Suprapubic skin (tissue), 4 donors: ENCODE measurements at places on chromosomes 16 and 17.

- DNase-seq, result no peak
Observed at GRCh38 chr17:79920751-79921410, 81.6 kb upstream of the CBX4 start.

- DNase-seq, result no peak
Observed at GRCh38 chr17:1180958-1181752, 1.4 kb upstream of the ABR start.

DNA sequence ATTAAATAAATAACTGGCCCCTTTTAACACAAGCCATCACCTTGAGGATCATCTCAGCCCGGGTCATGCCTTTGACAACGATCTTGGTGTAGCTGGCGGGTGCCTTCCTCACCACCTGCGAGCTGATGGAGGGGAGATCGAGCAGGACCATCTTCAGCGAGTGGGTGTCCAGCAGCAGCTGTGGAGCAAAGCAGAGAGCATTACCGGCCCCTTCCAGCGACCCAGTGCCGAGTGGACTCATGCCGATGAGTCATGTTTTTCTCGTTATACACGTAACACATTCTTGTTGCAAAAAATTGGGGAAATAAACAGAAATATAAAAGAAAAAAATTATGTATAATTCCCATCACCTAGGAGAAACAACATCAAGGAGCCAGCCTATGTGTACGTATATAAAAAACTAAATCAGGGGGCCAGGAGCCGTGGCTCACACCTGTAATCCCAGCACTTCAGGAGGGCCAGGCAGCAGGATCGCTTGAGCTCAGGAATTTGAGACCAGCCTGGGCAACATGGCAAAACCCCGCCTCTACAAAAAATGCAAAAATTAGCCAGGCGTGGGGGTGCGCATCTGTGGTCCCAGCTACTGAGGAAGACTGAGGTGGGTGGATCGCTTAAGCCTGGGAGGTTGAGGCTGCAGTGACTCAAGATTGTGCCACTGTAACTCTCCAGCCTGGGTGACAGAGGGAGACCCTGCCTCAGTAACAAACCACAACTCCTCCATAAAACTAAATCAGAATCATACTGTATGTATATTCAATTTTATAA is 169.1 kb upstream of the RPH3AL start:
- no peak for DNase-seq

DNA sequence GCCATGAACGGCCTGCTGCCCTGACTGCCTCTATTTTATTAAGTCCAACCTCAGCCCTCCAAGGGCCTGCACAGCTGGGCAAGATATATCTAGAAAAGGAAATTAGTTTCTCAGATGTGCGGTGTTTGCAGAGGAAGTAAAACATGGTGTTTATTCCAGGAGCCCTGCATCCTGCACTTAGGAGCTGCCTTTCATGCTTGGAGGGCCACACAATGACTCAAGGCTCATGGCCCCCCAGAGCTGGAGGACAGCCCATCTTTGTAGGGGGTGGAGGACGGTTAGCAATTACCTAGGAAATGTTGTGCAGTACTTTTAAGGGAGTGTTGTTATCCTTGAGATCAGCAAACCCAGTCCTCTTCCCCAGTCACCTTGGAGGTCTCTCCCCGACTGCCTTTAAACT is 80.5 kb downstream of the COPRS start:
- no peak for DNase-seq

GRCh38 chr17:64398320-64398719 is 7.7 kb upstream of the PECAM1 start:
- DNase-seq, result no peak

DNA sequence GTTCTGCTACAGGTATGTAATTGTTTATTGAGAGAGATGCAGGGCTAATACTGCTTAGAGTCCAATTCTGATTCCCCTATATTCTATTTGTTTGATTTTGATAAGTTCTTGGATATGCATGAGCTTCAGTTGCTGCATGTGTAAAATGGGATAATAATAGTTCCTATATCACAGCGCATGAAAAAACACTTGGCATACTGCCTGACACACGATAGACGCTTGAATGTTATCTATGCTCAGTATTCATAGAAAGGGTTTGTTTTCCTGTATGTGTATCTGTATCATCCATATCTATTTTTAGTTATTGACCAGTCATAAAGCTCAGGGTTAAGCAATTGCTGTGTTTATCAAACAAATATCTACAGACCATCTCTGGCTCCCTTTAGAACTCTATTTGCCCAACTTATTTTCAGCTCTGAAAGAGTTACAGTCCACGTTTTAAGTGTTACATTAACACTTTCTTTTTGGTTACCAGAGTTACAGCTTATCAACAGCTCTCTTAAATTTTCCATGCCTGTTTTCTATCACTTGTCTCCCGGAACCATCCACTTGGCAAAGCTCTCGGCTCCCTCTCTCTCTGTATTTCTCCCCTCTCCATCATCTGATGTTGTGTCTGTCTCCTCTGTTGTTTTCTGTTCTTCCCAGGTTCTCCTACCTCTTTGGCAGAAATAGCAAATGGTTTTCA is 334.8 kb downstream of the CBLN1 start:
- DNase-seq, result no peak

GRCh38 chr16:30546115-30546514 is 11.5 kb upstream of the ZNF747 start:
- no peak for DNase-seq

GRCh38 chr16:50268352-50268751 is 2.0 kb downstream of the ADCY7 start:
- no peak for DNase-seq

GRCh38 chr16:3654249-3654991 is at the start of gene DNASE1:
TSS of gene DNASE1 (plus strand) at chr16:3654691. CDS start at chr16:3655374, 683 bp downstream.
- peak; percentile 69 for DNase-seq

DNA sequence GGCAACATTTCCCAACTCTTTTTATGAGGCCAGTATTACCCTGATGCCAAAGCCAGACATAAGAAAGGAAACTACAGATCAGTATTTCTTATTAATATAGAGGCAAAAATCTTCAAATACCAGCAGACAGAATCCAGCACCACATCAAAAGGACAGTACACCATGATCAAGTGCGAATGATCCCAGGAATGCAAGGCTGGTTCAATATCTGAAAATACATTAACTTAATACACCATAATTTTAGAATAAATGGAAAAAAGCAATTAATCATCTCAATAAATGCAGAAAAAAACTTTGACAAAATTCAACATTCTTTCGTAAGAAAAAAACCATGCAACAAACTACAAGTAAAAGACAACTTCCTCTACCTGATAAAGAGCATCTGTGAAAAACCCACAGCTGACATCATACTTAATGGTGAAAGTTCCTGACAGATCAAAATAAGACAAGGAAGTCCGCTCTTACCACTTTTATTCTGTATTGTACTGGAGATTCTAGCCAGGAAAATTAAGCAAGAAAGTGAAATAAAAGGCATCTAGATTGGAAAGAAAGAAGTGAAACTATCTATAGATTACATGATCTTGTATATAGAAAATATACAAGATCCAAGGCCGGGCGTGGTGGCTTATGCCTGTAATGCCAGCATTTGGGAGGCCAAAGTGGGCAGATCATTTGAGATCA is 26.4 kb upstream of the MAPK3 start:
- no peak for DNase-seq

GRCh38 chr17:35287286-35287811 is 44.5 kb downstream of the SLFN5 start:
- DNase-seq, result no peak

DNA sequence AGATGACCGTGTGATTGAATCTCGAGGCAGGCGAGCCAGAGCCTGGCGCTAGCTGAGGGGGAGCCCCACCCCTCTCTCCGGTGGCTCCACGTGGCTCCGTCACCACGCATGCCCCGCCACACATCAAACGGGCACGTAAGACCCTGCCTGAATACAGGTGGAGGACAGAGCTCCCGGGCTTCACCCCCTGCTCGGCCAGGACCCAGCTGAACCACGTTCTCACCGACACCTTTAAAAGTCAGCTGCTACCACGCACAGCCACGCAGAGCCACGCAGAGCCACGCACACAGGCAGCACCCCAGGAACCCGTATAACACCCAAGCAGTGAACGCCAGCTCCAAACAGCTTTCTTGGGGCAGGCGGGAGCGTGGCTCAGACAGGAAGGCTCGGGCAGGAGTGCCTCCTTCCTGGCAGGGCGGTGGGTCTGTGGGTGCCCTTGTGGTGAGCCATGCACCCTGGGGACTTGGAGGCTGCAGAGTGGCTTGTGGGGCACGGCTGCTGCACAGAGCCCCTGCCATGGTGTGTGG is 4.4 kb downstream of the TMEM204 start:
- no peak for DNase-seq

DNA sequence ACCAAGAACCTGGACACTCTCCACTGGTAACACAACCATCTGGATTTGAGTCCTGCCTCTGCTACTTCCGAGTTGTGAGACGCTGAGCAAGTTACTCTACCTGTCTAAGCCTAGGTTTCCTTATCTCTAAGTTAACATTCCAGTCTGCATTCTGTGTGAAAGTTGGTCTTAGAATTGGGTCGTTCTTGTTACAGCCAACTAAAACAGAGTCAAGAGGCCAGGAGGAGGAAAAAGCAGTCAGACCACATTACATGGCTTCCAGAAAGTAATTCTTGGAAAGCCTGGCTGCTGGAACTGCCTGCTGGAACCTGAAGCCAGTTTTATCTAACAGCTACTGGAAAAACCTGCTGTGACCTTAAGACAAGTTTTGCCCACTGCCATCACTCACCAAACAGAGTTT is 38.4 kb upstream of the XYLT1 start:
- no peak for DNase-seq

DNA sequence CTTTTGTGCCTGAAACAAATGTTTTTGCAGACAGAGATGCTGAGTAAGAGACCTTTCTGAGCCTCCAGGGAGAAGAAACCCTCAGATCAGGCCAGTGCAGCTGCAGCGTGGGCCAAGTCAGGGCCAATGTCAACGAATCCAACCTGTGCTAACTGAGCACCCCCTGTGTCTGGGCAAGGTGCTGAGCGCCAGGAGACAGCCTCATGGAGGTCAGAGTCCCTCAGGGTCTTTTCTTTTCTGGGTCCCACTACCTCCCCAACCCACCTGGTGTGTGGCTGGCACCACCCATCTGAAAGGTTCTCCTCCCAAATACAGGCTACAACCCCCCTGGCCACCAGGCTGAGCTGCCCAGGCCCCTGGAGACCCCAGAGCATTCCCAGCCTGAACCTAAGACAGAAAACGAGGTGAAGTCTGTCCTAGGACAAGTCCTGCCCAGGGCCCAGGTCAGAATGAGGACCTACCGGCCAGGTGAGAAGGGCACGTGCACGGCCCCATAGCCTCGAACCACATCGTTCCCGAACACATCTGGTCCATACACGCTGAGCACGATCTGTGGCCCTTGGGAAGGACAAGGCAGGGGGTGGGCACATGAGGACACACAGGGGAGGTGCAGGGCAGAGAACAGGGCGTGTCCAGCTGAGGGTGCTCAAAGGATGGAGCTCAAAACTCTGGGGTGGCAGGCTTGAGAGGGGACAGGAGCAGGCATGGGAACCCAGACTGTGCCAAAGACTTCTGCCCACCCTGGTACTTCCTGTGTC is 15.0 kb downstream of the B9D1 start:
- peak; percentile 62 for DNase-seq

DNA sequence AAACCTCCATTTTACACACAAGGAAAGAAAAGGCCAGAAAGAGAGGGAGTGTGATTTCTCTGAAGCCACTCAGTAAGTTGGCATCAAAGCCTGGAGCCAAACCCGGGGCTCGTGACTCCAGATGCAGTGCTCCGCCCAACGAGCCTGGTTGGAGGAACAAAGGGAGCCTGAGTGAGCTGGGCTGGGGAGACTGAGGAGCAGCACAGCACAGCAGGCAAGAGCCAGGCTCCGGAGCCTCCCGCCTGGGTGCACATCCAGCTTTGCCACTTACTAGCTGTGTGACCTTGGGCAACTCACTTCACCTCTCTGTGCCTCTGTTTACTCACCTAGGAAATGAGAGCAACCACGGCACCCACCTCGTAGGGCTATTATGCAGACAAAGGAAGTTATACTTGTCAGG is 5.6 kb downstream of the GSG1L start:
- DNase-seq, result no peak

GRCh38 chr16:19583665-19584300 is 28.3 kb downstream of the VPS35L start:
- no peak for DNase-seq

DNA sequence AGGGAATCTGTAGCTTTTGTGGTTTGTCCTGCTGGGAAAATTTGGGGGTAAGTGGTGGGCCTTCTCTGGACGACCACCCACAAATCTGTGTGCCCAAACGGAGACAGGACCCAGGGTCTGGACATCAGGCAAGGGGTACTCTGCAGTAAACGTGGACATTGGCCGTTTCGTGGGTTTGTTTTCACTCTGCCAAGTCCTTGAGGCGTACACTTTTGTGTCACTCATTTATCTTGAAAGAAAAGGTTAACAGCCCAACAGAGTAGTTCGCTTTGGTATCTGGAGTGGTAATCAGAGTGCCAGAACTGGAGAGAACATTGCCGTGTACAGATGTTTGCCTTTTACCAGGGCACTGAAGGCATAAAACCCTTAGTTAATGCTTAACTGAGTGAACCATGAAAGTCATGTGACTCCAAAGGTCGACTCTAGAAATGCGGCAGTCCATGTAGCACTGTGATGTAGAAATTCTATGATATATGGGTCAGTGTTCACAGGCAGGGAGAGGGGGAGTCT is 15.4 kb downstream of the NAA60 start:
- DNase-seq, result no peak

DNA sequence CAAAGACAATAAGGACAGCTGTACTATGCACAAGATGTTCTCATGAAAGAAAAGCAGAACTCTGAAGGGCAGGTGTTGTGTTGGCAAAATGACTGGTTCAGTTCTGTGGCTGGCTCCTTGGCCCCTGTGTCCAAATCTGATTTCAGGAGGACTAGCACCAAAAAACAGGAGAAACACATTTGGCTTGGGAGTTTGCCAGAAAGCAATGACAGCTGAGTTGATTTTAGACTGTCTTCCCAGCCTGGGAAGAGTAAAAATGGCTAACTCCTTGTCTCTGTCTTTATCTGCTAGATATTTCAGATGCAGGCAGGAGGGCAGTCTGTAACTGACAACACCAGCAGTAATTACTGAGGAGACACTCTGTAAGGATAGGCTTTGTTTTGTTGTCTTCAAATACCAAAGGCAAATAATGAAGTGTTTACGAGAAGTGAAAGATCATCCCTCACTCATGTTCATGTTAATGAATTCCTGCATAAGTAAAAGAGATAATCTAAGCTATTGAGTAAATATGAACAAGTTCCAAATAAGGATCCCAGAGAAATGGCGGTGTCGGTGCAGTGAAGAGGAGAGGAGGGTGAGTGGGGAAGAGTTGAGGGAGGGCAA is 989.0 kb downstream of the CDH11 start:
- no peak for DNase-seq

DNA sequence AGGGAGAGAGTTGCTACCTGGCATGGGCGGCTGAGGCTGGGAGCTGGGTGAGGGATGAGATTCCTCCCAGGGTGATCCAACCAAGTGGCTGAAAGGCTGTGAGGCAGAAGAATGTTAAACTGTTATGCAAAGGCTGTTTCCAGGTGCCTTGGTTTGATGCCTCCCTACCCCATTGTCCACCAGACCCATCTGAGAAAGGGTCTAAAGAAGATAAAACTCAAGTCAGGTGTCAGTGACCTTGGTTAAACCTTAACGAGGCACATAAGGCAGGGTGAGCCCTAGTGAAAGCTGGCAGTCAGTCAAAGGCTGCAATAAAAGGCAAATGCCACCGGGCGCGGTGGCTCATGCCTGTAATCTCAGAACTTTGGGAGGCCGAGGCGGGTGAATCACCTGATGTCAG is 23.8 kb downstream of the LDHD start:
- DNase-seq, result no peak
